ENCODE measurements at places on chromosomes 13 and 19.

DNA sequence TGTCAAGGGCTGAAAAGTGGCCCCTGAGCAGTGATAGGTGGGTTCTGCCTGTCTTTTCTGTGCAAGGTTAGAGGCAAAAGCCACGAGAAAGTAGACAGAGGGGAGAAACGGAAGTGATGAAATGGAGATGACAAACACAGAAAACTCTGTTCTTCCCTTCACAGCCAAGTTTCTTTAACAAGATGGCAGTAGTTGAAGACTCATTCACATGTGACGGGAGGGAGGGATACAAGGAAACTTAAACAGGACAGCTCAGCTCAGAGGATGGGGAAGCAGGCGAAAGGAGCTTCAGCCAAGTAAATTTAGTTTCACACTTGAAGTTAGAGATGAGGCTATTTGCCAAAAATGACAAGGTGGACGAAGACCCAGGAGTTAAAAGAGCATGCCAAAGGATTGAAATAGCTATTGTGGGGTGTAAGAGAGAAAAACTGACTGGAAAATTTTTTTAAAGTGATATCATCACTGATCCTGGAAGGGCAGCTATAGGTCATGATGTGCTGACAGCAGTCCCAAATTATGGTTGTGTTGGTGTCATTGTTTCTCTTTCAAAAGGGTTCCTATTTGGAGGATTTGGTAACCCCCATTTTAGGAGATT is 347.9 kb downstream of the EFNB2 start:
- DNase-seq, result no peak

DNA sequence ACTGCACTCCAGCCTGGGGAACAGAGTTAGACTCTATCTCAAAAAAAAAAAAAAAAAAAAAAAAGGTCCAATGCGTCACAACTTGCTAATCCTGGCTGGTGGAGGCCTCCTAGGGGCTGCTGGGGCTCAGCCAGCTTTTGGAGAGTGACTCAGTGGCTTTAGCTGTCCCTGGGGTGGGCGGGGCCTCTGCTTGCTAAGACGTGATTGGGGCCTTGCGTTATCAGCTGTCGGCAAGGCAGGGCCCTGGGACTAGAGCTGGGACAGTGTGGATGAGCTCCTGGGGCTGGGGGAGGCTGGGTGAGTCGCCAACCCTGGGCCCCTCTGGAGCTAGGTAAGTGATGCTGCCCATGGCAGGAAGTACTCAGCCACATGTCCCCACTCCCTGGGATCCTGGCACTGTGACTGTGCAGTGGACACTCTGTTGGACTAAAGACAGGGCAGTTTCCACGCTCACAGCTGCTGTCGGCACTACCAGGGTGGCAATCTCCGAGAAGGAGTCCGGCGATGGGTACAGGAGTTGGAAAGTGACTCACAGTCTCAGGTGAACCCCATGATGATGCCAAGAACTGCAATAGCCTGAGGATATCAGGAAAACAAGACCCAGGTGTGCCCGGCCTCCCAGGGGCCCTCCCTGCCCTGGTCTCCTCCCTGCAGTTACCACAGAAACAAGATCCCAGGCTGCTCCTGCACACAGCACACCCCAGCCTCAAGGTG is 32.2 kb downstream of the F2RL3 start:
- peak; percentile 1 for DNase-seq

- no peak for DNase-seq
Measured at GRCh38 chr19:32097620-32098019, 247.8 kb upstream of the ZNF507 start.

- no peak for DNase-seq
Measured at GRCh38 chr13:50691681-50692263, 151.7 kb downstream of the DLEU7 start.

DNA sequence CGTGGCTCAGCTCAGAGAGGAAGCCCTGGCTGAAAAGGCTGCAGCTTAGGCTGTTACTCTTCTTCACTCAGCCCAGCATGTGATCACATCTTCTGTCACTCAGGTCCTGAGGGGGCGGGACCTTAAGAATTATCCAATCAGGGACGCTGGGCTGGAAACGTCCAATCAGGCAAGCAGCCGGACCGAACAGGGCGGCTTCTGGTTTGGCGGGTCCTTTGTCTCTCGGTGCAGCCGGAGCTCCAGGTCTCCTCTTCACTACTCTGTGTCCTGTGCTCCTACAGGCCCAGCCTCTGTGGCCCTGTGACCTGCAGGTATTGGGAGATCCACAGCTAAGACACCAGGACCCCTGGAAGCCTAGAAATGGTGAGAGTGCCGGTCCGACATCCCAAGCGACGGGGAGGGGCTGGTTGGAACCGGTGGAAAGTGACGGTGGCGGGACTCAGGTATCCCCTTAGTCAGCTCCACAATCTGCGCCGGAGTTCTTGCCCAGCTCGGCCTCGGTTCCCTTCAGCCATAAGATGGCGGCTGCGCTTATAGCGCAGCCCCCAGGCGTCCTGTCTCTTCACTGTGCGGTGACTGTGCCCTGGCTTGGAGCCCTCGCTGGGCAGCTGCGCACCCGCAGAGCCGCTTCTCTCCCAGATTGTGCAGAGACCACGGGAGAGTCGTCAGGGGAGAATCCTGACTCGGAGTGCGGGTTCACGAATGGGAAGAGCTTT is at the start of gene ZNF93:
Gene ZNF93, plus strand, starts transcription at position 218 of the 716 bp plus-strand sequence. Its CDS starts 143 bp downstream, at position 361.
- DNase-seq, result no peak

GRCh38 chr13:100546713-100547405 is 41.7 kb downstream of the GGACT start:
- no peak for DNase-seq

DNA sequence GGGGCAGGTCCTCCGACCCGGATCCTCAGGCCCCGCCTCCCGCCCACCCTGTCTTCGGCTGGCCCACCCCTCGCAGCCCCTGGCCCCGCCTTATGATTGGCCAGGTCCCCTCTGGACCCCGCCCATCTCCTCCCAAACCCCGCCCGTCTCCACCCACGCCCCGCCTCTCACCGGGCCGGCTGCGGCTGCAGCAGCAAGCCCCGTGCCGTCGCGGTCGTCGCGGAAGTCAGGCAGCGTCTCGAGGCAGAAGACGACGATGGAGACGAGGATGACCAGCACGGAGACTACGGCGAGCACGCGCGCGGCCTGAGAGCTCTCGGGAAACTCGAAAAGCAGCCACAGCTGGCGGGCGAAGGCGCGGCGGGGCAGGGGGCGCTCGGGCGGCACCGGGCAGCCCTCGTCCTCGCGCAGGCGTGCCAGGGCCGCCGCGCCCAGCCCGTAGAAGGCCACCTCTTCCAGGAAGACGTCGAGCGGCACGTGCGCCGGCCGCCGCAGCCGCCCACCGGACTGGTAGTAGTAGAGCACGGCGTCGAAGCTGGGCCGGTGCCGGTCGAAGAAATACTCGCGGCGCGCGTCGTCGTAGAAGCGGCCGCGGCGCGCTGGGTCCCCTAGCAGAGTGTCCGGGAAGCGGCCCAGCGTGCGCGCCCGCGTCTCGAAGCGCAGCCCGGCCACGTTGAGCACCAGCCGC is 495 bp downstream of the KCNA7 start:
- no peak for DNase-seq

DNA sequence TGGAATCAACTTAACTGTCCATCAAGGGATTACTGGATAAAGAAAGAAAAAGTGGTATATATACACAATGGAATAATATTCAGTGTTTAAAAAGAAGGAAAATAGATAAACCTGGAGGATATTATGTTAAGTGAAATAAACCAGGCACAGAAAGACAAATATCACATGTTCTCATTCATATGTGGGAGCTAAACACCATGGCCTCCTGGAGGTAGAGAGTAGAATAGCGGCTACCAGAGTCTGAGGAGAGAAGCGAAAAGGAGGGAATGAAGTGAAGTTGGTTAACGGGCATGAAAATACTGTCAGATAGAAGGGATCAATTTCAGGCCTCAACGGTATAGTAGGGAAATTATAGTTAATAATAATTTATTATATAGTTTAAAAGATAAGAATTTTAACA is 147.5 kb upstream of the OBI1 start:
- peak; percentile 12 for DNase-seq

DNA sequence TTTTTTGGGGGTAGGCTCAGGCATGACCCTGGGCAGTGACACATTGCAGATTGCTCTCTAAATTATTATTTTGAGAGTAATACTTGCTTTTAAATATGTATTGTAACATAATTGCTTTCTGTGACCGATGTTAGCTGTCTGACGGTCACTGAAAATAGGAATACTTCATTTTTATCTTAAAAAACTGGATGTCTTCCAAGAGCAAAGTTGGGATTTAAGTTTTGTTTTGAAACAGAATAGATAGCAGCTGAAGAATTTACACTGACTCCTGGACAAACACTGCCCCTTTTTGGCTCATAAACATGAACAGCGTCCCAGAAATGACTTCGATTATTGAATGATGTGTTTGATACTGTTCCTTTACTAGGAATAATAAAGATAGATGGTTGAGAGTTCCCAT is 535.9 kb downstream of the GPC5 start:
- no peak for DNase-seq

- no peak for DNase-seq
Measured at GRCh38 chr13:93956426-93956825, 523.1 kb downstream of the DCT start.

- DNase-seq, result peak; percentile 22
Measured at GRCh38 chr19:7294558-7295212, 471 bp upstream of the INSR start.
